ENCODE measurements at places on chromosomes 6 and 20.

- DNase-seq = no peak
Measured at GRCh38 chr6:111724505-111724904, 118.8 kb upstream of the TRAF3IP2 start.

GRCh38 chr20:10910535-10911178 is 236.9 kb upstream of the JAG1 start:
- DNase-seq = no peak

- DNase-seq = no peak
Measured at GRCh38 chr6:169167581-169168301, 85.9 kb downstream of the THBS2 start.

DNA sequence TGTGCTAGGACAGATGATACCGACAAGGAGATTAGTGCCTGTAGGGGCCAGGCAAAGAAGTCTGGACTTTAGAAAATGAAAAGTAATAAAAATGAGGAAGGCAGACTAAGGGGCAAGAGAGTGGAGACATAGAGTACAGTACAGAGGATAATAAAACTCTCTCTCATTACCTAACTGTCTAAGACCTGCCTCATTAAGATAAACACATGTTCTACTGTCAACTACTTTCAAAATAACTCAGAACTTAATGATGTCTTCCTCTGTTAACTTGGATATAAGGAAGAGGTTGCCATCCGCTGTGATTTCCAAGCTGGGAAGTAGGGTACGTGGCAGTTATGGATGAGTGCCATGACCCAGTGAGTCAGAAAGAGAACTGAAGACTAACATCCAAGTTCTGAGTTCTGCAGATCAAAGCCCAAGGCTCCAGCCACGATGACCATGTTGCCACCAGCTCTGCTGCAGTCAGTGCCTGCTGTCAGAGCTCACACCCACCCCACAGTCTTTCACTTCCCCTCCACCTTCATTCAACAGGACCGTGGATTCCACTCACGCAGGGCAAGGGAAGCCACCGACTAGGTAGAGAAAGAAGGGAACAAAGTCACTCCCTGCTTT is 81.8 kb downstream of the KIF16B start:
- DNase-seq = no peak

- DNase-seq = no peak
Measured at GRCh38 chr6:76422511-76423213, 350.2 kb upstream of the IMPG1 start.

GRCh38 chr20:37758332-37758731 is 64.5 kb downstream of the CTNNBL1 start:
- DNase-seq = no peak

GRCh38 chr20:59020938-59021551 is 1.8 kb downstream of the TUBB1 start:
- DNase-seq = no peak

DNA sequence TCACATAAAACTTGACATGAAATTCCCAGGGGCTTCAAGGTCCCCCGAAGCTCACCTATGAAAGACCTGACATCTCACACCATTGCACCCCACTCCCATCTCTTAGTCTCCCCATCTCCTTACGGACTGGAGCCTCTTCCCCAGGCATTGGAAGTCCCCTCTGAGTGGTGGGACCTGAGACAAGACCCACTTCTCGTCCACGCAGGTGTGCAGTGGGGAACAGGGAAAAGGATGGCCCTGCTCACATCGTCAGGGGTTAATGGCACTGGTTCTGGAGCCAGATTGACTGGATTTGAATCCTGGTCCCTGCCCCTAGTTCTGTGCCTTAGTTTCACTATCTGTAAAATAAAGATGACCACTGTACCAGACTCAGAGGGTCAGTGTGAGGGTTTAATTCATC is 15.5 kb downstream of the ADGRF1 start:
- DNase-seq = no peak

GRCh38 chr6:44133003-44133931 is 5.9 kb downstream of the TMEM63B start:
- DNase-seq = no peak

GRCh38 chr6:7170117-7170732 is 62.5 kb downstream of the RREB1 start:
- no peak for DNase-seq

GRCh38 chr6:1801401-1801800 is 191.7 kb downstream of the FOXC1 start:
- no peak for DNase-seq

- DNase-seq = no peak
Measured at GRCh38 chr20:16514140-16514539, 59.1 kb downstream of the KIF16B start.

- DNase-seq = no peak
Measured at GRCh38 chr6:131004936-131005335, 58.1 kb downstream of the EPB41L2 start.

- DNase-seq = no peak
Measured at GRCh38 chr20:41048461-41049301, 20.1 kb downstream of the TOP1 start.
